ENCODE measurements at places on chromosomes 2 and 18.

DNA sequence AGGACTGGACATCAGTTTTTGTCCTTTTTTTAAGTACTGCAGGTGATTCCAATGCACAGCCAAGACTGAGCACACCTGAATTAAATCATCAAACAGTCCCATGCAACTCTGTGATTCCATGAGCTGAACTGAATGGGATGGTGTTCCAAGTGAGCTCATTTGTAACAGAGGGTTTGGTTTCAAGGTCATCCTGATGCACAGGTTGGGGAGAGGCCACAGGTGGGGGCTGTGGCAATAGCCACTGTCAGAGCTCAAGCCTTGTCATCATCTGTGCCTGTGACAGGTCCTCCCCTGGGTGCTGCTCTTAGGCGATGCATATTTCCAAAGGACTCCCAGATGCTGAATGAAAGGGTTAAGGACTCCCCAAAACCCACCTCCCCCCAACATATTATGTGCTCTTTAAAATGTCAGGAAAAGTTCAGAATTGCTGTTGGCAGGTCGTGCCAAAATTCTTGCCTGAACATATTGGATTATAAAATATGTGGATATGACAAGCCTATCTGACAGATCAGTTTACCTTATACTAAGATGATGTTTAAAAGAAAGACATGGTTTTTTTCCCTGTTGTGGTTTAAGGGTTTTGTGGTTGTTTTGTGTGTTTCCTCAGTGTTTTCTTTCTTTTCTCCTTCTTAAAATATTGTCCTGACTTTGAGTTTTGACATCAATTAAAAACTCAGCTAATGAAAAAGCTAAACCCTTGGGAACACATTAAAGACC is 263.5 kb upstream of the SIX2 start:
- no peak for DNase-seq

DNA sequence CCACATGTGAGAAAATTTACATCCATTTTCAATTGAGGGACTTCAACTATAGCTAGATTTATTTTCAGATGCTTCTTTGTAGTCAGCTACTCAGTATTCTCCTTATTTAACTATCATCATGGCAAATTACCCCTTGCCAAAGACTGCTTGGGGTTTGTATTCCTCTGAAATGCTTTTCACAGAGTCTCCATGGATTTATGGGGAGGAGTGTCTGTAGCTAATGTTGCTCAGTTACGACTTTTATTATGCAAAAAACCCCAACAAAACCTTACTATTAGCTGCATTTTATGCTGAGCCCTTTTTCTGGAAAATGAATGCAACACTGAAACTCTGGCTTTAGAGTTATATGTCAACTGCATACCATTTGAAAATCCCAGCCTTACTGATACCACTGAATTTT is 78.6 kb downstream of the RFTN2 start:
- DNase-seq: no peak

- peak; percentile 9 for DNase-seq
Measured at GRCh38 chr18:44799382-44799906, 118.8 kb downstream of the SETBP1 start.

GRCh38 chr2:147097747-147098146 is 747.1 kb upstream of the ACVR2A start:
- no peak for DNase-seq

DNA sequence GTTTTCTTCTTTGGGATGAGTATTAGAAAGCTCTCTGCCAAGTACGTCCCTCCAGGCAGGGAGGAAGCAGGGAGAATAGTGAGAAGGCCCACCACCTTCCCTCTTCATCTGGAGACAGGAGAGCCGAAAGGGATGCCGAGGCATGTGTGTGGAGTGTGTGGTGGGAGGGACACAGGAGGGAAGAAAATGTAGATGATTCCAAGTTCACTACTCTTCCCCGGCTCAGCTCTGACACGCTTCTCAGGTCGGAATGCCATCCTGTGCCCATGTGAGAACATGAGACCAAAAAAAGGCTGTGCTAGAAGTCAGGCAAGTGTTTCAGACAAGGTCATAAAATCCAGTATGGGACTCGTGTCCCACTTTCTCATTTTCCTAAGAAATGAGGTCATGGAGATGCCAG is 47.4 kb downstream of the GYPC start:
- no peak for DNase-seq

DNA sequence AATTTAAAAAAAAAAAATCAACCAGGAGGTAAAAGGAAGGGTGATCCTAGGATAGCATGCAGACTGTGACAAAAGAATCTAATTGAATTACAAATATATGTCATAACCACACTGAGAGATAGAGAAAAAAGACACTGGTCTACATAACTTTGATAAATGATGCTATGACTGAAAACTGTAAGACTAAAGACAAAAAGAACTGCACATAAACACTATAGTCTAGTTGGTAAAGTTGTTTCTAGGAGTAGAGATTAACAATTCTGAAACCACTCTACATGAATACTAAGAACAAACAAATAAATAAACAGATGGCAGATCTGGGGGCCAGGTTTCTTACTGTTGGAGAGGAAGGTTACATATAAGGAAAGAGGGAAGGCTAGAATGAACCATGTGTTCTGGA is 14.6 kb upstream of the CHAC2 start:
- DNase-seq: no peak

- DNase-seq: no peak
Measured at GRCh38 chr2:172451923-172452322, 24.5 kb downstream of the ITGA6 start.

DNA sequence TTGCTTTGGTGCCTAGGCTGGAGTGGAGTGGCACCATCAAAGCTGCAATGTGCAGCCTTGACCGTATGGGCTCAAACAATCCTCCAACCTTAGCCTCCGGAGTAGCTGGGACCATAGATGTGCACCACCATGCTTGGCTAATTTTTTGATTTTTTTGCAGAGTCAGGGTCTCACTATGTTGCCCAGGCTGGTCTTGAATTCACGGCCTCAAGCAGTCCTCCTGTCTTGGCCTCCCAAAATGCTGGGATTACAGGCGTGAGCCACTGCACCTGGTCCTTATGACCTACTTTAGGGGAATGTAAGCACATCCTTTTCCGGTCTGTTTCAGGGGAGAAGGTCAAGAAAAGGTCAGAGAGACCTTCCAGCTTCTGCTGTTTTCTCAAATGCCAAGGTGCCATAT is 53.4 kb upstream of the SPRED2 start:
- no peak for DNase-seq

- peak; percentile 39 for DNase-seq
Measured at GRCh38 chr2:105888625-105889024, 143.9 kb downstream of the NCK2 start.

- no peak for DNase-seq
Measured at GRCh38 chr18:34223893-34224422, 755 bp downstream of the NOL4 start.

DNA sequence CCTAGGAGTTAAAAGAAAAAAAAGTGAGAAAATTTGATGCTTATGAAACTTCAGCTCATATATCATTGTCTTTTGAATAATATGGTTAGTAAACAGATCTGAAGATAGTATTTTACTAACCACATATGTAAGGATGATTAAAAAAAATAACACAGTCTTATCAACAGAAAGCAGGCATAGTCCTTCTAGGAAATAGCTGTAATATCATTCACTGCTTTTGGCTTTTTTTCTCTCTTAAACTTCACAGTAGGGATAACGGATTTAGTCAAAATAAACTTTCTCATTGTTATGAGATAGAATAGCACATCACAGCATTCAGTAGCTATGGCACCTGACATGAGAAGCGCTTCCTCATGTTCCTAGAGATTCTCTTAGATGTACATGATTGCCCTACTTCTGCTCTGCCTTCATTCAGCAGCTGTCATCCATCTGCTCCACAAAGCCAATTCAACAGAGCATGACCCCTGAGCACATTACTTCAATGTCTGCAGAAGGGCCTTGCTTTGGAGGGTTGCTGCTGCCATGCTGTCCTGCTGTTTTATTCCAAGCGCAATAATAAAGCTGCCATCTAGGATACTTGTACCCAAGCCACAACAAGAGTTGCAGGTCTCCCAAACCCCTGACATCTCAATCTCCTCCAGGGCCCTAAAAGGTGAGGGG is 67.0 kb downstream of the TTC21B start:
- no peak for DNase-seq

DNA sequence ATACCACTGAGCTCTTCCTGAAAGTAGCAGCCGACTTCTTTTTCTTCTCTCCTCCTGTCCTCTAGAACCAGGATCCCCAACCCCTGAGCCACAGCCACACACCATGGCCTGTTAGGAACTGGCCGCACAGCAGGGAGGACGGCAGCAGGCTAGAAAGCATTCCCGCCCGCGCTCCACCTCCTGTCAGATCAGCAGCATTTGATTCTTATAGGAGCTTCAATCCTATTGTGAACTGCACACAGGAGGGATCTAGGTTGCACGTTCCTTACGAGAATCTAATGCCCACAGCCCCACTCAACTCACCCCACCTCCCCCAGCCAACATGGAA is 179.1 kb upstream of the SH3BP4 start:
- no peak for DNase-seq

DNA sequence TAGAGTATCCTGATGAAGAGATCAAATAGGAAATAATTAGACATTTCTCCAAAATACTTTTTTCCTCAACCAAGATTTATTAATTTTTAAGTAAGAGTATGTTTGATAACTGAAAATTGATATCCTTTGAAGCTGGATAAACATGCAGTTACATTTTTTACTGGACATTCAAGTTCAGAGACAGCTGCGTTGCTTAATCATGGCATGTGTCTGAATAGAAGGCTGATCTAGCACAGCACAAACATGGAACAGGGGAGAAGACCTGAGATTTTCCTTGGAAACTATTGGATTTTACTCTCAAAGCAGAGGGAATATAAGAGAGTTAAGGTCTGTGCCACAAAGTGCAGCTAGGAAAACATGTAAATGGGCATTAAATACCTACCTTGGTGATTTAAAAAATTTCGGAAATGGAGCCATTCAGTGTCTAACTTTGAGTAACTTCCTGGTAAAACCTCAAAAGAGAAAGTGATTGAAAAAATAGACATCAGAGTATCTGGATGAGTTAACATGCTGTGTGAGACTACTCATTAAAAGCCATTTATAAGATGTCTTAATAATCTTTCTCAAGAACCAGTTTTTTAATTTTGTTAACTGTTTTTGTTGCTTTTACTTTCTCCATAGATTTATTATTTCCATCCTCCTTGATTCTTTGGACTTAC is 31.8 kb downstream of the CRIM1 start:
- no peak for DNase-seq

- peak; percentile 21 for DNase-seq
Measured at GRCh38 chr2:85754313-85755095, 713 bp downstream of the ATOH8 start.

- no peak for DNase-seq
Measured at GRCh38 chr2:62458671-62459081, 47.3 kb downstream of the TMEM17 start.

- DNase-seq: no peak
Measured at GRCh38 chr2:164803776-164804466, 37.7 kb downstream of the COBLL1 start.

DNA sequence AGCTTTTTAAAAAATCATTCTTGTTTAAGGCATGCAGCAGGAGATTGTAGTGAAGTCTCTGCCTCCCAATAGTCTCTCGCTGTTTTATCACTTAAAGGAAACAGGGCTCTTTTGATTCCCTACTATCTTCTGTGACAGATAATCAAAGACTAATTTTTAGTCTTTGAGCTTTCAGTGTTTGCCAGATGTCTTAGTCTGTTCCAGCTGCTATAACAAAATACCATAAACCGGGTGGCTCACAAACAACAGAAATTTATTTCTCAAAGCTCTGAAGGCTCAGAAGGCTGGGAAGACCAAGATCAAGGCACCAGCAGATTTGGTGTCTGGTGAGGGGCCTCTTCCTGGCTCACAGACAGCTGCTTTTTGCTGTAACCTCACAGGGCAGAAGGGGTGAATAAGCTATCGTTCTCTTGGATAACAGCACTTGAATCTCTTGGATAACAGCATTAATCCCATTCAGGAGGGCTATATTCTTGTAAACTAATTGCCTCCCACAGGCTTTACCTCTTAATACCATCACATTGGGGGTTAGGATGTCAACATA is 37.8 kb upstream of the STAT4 start:
- no peak for DNase-seq

DNA sequence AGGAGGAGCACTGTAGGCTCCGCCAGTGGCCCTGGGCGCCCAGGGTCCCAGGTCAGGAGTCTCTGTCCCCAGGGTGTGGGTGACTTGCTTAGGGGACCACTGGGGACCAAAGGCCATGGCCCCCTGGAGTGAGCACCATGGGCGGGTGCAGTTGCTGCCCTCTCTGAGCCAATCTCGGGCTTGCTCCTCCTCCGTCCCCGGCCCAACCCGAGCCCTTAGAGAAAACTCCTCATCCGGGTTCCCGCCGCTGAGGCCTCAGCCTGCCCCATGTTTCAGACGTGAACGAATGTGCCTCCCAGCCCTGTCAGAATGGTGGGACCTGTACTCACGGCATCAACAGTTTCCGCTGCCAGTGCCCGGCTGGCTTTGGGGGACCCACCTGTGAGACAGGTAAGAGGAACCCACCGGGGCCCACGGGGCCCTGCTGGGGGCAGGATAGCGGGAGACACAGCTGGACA is 38.6 kb downstream of the SNED1 start:
- no peak for DNase-seq

GRCh38 chr2:50854381-50854780 is 177.6 kb downstream of the NRXN1 start:
- no peak for DNase-seq

GRCh38 chr2:12282780-12283695 is 433.7 kb upstream of the TRIB2 start:
- DNase-seq: no peak

Data from stimulated activated CD4-positive, alpha-beta T cell treated with anti-CD3 and anti-CD28 coated beads, Interleukin-4, amount 100 ng/mL, for 24 hours (primary cell).